CD4-positive, alpha-beta memory T cell (primary cell): ENCODE measurements at places on chromosomes 7 and 10. TPM values are rescaled to one million over a fixed set of nuclear protein-coding genes. Genes with fewer than 3 reads are reported as not detected.

The PNLIPRP1 gene
- not detected for total RNA-seq

The GIMAP8 gene
- 59.0 TPM for total RNA-seq

The CYP2E1 gene
- total RNA-seq, result 1.2 TPM

The DNTT gene
- total RNA-seq, result not detected

The ITPRID1 gene
- not detected for total RNA-seq

The CUBN gene
- total RNA-seq, result 10.9 TPM

The ARMC3 gene
- not detected for total RNA-seq

The SEC61A2 gene
- total RNA-seq, result 13.4 TPM

The NPFFR1 gene
- total RNA-seq, result not detected

The ZMYND11 gene
- total RNA-seq, result 63.2 TPM

The CFAP43 gene
- total RNA-seq, result not detected

The CLDN12 gene
- total RNA-seq, result 6.1 TPM

The DNMBP gene
- total RNA-seq, result 4.0 TPM

The OR9A2 gene
- not detected for total RNA-seq

The NPY4R gene
- total RNA-seq, result not detected

The EPHA1 gene
- total RNA-seq, result 34.4 TPM

The ABCB4 gene
- total RNA-seq, result not detected

The DDX56 gene
- 114 TPM for total RNA-seq

The DIP2C gene
- total RNA-seq, result 5.7 TPM

The ANKRD30A gene
- not detected for total RNA-seq

The OR6B1 gene
- not detected for total RNA-seq

The PHKG1 gene
- total RNA-seq, result 2.9 TPM

The SPDYE11 gene
- not detected for total RNA-seq

The DYDC2 gene
- total RNA-seq, result not detected

The IFIT1 gene
- total RNA-seq, result 6.3 TPM

The MMRN2 gene
- not detected for total RNA-seq

The HNRNPF gene
- 204 TPM for total RNA-seq

The OPN4 gene
- not detected for total RNA-seq

The CDK14 gene
- total RNA-seq, result 0.81 TPM

The FKBP9 gene
- not detected for total RNA-seq

The RBP4 gene
- not detected for total RNA-seq

The ACTA2 gene
- total RNA-seq, result 13.2 TPM

The COL13A1 gene
- total RNA-seq, result not detected

The FAM25A gene
- total RNA-seq, result not detected

The CAMK1D gene
- 22.2 TPM for total RNA-seq

The ARPC1A gene
- total RNA-seq, result 51.5 TPM

The ZPBP gene
- total RNA-seq, result not detected

The PSMA2 gene
- 35.6 TPM for total RNA-seq

The IDI2 gene
- not detected for total RNA-seq

The DDX50 gene
- total RNA-seq, result 41.9 TPM

The SPOCK2 gene
- total RNA-seq, result 556 TPM

The C10orf95 gene
- total RNA-seq, result 1.6 TPM

The SH2B2 gene
- total RNA-seq, result 0.79 TPM

The FGFR2 gene
- total RNA-seq, result 0.90 TPM

The GTPBP10 gene
- 46.7 TPM for total RNA-seq
